Psoas muscle (tissue), 8 donors: ENCODE measurements at places on chromosomes 7 and 10. TPM values are rescaled to one million over a fixed set of nuclear protein-coding genes. Genes with fewer than 3 reads are reported as not detected.

GRCh38 chr10:107548301-107548700 is 383.8 kb upstream of the SORCS1 start:
- no peak for DNase-seq

Gene RASSF4
- total RNA-seq: 15.2 TPM

Gene LIPN
- total RNA-seq: not detected

Gene IFIT1B
- total RNA-seq: not detected

Gene TMEM176B
- 5.4 TPM for total RNA-seq
